ENCODE measurements at places on chromosomes 11 and 22.

GRCh38 chr11:114154271-114155047, 94.9 kb downstream of the ZBTB16 start:
- DNase-seq = peak; percentile 80

DNA sequence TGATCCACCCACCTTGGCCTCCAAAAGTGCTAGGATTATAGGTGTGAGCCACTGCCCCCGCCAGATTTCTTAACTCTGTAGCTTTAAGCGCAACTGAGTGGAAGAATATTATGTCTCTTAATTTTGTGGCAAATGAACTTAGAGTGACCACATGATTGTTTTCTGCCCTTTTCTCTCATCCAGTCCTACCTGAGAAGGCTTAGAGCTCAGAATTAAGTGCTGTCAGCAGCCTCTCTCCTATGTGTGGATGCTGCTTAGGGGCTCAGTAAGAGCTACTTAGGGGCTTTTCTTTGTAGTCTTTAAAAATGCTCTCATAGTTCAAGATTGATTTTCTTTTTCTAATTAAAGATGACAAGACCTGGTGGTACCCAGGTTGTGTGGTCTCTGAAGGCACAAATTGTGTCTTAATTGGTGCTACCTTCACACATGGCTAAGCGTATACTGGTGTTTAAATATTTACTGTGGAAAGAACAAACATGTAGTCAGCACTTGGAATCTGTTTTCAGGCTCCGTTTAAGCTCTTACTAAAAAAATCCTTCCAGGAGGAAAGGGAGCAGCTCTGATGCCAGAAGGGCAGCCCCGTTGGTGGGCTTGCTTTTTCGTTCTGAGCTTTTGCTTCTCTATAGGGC, 59.3 kb downstream of the DEPDC5 start:
- DNase-seq = no peak

GRCh38 chr11:43944761-43945311, 2.4 kb downstream of the C11orf96 start:
- no peak for DNase-seq

DNA sequence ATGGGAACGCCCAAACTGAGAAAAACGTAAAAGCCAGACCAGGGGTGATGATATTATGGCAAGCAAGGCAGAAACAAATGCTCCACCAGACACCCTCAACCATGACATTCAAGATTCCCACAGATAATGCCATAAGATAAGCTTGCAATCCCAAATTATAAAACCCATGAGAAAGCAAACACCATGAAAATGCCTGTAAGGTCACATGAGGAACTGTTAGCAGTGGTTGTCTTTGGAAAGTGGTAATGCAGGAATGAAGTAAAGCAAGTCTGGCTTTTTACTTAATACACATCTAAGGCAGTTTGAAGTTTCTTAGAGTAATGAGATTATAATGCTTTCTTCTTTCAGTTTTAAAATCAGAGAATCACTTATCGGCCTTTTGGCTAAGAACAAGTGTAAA, 111.0 kb downstream of the MN1 start:
- no peak for DNase-seq

DNA sequence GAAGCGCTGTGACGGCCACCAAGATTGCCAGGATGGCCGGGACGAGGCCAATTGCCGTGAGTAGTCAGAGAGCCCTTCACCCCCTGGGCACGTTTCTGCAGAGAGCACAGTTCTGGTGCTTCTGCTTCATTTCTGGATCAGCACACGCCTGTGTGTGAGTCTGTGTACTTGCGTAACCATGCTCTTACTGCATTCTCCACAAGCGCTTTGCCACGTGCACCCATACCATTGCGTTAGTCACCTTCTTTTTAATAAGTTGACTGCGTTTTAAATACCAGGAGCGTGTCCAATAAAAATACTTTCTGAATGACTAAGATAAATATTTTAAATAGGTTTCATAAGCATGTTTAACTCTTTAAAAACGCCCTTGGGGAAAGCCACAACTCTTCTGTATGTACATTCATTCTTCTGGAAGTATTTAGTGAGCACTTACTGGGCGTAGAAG, 143.0 kb upstream of the SORL1-AS1 start:
- peak; percentile 96 for DNase-seq

DNA sequence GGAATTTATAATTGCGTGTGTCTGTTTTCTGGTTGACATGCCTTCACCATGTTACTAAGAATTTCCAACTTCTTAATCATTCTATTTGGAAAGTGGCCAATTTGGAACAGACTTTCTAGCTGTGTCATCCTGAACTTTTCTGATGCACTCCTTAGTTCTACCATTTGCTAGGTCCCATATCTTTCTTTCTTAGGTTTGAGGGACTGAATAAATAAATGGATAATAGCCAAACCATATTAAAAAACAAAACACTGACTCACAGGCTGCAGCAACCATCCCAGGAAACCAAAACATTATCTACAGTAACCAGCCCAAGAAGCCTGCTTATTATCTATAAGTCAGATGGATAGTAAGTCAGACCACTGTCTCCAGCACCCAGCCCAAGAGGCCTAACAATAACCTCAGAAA, 57.5 kb upstream of the PLET1 start:
- peak; percentile 87 for DNase-seq

- no peak for DNase-seq
Measured at GRCh38 chr22:44616882-44617655, 84.9 kb upstream of the PRR5 start.

DNA sequence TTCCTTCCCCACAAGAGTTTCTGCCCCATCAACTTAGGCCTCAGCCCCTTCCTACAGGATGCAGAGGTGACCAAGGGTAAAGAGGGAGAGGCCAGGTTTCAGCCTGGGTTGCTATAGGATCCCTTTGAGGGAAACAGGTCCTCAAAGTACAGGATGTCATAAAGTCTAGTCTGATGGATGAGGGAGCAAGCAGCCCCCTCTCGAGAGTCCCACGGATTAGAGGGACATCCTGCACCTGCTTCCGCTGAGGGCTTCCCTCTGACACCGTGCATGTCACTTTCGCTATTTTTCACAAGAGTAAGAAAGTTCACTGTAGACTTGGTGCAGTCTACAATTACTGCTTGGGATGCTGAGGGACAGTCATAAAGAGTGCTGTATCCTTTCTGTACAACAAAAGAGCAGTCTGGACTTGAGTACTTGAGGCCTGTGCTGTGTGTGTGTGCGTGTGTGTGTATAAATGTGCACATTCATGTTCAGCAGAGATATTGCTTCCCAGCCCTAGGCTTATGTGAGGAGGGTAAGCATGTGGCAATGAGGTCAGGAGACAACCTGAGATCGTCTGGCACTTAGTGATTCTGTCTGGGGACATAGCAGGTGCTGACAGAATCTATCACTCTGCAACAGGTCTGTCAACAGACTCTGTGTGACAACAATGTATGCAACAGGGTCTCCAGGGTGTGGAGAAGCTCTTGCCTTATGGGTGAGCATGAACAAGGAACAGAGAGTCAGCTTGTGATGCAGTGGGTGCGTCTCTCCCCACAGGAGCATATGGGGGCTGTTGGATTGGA, 18.0 kb upstream of the CHST1 start:
- no peak for DNase-seq

- DNase-seq = no peak
Measured at GRCh38 chr11:62130283-62131169, 6.7 kb downstream of the INCENP start.

- peak; percentile 66 for DNase-seq
Measured at GRCh38 chr22:25666308-25666707, 75.7 kb upstream of the MYO18B start.
